ENCODE measurements at places on chromosomes 5 and 9.

DNA sequence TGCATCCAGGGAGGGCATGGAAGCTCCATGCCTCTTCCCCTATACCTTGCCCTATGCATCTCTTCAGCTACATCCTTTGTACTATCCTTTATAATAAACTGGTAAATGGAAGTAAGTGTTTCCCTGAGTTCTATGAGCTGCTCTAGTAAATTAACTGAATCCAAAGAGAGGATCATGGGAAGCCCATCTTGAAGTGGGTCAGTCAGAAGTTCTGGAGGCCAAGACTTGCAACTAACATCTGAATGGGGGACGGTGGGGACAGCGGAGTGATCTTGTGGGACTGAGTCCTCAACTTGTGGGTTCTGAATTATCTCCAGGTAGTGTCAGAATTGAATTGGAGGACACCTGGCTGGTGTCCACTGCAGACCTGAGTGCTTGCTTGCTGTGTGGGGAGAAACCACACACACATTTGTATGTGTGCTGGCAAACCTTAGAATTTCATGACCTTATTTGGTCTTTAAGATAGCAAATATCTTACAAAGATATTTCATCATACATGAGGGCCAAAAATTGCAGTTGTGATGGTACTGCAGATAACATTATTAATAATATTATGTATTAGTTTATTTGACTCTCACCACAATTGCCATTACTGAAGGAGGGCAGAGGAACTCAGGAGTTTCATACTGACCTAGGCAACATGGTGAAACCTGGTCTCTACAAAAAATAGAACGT is 5.5 kb upstream of the PRELID2 start:
- no peak for DNase-seq

DNA sequence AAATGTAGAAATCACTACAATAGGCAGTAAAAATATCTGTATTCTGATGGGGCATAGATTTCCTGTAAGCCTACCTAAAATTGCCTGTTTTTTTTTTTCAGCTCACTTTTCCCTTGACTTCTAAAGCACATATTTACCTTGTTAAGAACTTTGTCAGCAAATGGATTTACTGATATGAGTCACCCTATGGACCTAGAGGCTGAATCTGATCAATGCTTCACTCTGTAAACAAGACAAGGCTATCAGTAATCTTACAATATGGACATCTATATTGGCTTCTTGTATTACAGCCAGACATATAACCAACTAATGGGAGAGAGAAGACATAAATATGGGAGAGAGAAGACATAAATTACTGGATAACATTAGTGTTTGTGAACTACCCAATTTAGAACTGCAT is 792.7 kb upstream of the CHD1 start:
- no peak for DNase-seq

DNA sequence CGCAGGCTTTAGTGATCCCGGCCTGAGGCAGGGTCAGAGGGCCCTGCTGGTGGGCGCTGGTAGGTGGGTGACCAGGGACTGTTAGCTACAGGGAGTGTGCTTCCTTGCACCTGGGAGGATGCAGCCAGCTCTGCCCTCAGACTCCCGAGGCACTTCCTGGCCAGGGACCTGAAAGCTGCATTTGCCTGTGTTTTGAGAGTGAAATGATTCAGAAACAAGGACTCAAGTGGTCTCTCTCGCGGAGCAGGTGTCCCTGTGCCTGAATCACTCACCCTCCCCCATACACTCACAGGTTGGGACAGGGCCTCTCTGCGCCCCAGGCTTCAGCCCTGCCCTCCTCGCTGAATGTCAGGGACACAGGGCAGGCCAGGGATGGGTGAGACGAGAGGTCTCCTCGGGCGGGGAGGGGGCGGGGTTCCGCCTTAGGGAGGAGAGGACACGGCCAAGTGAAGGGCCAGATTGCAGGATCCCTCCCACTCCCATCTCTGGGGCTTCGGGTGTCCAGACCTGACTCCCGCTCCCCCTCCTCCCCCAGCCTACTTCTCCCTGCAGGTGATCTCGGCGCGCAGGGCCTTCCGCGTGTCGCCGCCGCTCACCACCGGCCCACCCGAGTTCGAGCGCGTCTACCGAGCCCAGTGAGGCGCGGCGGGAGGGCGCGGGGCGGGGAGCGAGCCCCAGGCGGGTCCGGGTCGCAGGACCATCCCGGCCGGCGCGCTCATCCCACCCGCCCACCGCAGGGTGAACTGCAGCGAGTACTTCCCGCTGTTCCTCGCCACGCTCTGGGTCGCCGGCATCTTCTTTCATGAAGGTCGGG is 1.5 kb downstream of the LTC4S start:
- no peak for DNase-seq

GRCh38 chr5:151556806-151557205 is 34.3 kb downstream of the FAT2 start:
- DNase-seq = no peak

- DNase-seq = no peak
These were observed 22.7 kb upstream of the COL5A1 start for GRCh38 chr9:134618833-134619447.

DNA sequence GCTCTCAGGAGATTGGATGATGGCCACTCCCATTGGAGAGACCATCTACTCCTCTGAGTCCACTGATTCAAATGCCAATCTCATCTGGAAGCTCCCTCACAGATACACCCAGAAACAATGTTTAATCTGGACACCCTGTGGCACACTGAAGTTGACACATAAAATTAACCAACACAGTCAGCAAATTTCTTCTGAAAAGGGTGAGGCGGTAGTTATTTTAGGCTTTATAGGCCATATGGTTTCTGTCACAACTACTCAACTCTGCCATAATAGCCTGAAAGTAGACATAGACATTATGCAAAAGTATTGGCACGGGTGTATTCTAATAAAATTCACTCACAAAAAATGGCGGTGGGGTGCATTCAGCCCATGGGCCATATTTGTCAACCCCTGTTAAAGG is 244.5 kb upstream of the VLDLR start:
- DNase-seq = no peak

- DNase-seq = no peak
These were observed 76.0 kb upstream of the CDH10 start for GRCh38 chr5:24720743-24721142.

DNA sequence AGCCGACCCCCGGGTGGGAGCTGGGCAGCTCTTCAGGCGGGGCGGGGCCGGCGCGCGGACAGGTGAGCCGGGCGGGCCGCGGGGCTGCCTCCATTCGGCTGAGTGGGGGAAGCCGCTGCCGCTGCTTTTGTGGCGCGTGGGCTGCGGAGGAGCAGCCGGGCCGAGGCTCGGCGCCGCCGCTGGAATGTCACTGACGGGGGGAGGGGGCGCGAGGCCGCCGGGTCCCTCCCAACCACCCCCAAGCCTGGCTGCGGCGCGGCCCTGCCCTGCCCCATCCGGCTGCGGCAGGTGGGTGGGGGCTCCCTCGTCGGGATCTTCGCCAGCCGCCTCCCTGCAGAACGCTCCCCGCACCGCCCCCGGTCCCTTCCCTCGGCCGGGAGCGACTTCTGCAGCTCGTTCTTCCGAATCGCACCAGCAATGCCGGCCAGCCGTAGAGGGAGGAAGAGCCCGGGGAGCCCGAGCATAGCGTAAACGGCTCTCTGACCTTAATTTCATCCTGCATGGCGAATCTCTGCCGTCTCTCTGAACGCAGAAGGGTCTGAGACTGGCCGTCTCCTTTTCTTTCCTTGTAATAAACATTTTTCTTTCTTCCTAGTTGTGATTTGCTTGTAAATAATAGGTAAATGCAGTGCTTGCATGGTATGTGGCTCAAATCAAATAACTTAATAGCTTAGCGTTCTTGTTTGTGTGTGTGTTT is 505 bp downstream of the SPTAN1 start:
- DNase-seq = peak; percentile 20

DNA sequence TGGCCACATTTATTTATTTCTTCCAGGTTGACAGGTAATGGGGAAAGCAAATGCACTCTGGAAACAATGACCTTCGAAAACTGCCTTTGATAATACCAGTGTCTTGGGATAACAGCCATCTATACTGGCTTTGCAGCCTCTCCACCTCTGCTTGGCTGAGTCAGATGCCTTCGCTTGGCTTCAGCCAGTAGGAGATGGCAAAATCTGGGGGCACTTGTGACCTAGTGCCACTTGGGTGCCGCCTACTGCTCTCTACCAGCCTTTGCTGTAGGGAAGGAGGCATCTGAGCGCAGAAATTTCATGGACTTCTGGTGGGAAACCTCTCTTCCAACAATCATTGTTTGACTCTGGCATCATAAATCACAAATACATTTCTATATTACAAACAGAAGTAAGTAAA is 21.8 kb downstream of the FYB1 start:
- no peak for DNase-seq

DNA sequence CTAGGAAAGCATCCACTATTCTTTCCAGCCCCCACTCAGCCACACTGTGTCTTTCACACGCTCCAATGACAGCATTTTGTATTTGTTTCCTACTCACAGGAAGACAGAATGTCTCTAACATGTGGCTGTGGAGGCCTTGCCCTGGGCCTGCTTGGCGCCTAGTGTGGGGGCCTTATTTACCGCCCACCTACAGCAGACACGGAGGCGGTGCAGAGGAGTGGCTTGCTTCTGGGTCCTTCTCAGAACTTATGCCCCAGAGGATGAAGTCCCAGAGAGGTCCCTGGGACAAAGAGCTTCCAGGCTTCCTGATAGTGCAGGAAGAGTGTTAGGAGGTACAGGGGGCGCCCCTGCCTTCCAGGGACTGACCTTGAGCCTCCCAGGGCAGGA is 8.5 kb upstream of the MRNIP start:
- DNase-seq = no peak

DNA sequence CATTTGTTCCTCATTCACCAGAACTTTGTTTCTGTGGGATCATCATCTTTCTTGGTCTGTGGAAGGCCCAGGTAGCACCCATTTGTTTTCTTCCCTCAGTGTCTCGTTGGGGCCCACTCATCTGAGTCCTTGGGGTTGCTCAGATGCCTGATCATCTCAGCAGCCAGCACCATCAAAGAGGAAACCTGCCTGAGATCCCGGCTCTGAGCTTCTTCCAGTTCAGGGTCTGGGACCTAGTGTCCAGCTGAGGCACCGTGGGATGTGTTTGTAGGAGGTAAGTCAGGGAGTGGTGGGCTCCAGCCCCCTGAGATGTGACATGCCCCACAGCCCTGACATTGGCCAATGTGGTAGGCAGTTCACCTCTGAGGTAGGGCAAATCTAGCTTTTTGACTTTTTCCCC is 9.4 kb upstream of the CD180 start:
- DNase-seq = no peak

DNA sequence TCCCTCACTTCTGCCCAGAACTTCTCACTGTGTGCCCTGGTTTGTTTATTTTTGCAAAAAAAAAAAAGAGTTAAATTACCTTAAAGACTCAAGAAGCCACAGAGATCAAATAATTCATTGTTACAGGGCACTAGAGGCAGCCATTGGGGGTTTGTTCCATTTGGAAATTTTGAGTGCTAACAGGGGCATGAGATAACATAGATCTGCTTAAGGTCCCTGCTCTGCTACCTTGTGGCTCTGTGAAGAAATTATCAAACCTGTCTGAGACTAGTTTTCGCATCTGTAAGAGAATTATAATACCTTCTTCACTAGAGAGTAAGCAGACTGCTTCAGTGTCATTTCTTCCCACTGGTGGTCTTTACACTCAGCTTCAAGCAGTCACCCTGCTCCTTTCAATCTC is 394 bp downstream of the TLR4 start:
- no peak for DNase-seq

DNA sequence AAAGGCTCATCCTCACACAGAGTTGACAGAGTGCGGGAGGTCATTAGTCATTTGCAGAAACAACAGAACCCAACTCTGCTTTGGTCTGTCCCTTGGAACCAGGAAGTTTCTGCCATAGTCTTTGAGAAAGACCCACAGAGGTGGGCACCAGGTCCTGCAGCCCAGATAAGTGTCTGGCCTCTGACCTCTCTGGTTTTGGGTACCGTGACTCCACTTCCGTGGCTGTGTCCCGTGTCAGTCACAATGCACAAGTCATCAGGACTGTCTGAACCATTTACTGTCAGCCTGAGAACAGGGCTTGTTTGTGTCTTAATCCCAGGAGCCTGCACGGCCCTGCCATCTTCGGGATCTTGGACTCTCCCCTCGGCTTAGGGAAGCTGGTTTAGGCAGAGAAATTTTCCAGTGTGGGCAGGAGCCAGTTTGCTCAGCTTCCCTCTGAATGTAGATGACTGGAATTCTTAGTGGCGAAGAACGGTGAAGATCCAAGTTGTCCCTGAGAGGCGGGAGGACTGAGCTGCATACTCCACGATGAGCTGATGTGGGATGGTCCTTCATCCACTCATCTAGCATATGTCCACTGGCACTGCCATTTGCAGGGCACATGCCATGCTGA is 11.9 kb downstream of the GSN start:
- no peak for DNase-seq

DNA sequence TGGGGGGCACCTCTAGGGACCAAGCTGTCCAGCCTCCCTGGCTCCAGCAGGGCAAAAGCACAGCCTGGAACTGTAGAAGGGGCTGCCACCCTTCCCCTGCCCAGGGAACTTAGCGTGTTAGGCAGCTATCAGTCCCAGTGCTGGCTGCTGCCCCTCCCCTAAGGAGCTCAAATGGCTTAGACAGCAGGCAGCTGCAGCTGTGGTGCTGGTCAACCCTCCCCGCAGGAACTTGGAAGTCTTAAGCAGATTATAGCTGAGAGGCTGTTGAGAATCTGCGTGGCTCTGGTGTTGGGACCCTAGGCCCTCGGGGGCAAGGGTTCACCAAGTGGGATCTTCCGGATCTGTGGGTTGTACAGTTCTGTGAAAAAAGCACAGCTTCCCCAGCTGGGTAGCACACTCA is 536.5 kb upstream of the CDH10 start:
- no peak for DNase-seq

GRCh38 chr5:160496334-160496733 is 74.7 kb downstream of the PTTG1 start:
- no peak for DNase-seq

DNA sequence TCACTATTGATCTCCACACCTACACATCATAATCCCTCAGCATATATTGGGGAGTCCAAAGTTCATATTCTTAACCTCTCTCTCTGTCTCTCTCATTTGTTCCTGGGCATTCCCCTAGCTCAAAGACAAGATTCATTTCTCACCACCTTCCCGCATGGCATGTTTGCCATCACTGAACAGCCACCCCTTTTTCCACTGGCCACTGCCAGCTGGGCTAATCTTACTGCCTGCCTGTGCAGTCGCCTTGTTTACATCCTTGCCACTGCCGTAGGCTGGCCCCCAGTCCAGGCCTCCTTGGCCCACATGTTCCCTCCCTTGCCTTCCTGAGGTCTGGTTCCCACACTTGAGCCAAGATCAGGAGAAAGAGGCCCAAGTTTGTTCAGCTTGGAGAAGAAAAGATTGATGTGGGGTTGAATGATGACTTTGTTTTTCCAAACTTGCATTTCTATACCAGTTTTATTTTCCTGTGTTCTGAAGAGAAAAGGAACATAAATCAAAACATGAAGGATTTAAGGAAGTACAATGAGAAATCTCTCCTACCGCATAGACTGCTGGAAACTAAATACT is 80.2 kb downstream of the PLAC8L1 start:
- no peak for DNase-seq

- DNase-seq = no peak
These were observed 81.7 kb downstream of the ADAMTS2 start for GRCh38 chr5:179263391-179264052.
